ENCODE measurements at places on chromosomes 7 and 10.

GRCh38 chr7:84844771-84845170 lies 342.1 kb downstream of the SEMA3D start:
- no peak for ATAC-seq

DNA sequence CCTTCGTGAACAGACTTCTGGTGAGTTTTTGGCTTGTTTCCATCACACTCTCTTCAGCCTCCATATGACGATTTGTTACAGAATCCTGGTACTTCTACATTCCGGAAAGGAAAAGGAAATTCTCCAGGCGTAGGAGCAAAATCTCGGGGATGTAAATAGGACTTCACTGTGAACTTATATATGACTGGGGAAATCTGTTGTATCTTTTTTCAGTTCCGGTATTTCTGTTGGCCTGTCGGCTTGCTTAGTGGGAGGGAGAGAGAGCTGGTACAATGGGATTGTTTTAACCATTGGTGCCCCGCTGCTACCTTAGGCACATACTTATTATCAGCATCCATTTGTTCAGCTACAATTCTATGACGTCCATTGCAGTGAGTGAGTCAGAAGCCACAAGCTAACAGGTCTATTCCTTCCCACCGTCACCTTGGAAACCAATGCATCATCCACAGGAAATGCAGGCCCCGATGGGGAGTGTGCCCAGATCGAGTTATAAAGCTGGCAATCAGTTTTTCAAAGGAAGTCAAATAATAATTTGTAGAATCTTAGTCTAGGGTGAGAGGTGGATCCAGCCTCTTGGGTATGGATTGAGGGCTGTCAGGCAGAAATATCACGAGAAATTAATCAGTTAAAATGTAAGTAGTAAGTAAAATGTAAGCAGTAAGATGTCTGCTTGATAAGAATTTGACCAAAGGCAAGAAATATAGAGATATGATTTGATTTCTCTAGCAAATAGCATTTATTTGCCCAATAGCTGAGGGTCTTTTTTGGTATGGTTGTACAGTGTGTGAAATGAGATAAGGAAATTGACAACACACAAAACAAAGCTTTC lies 92.0 kb upstream of the MKLN1 start:
- peak; percentile 4 for ATAC-seq

- no peak for ATAC-seq
These were observed 647.1 kb downstream of the ZNF37A start for GRCh38 chr10:38741226-38741625.

- ATAC-seq: no peak
These were observed 19.6 kb downstream of the PLCE1 start for GRCh38 chr10:94013331-94013760.

- no peak for ATAC-seq
These were observed 61.8 kb downstream of the OAT start for GRCh38 chr10:124356701-124357560.

GRCh38 chr7:149422914-149423301 lies 38.0 kb downstream of the ZNF777 start:
- no peak for ATAC-seq

- ATAC-seq: no peak
These were observed 2.1 kb downstream of the GRM3 start for GRCh38 chr7:86645676-86646276.

GRCh38 chr10:95655571-95656290 lies 780 bp downstream of the ALDH18A1 start:
- ATAC-seq: peak; percentile 7

DNA sequence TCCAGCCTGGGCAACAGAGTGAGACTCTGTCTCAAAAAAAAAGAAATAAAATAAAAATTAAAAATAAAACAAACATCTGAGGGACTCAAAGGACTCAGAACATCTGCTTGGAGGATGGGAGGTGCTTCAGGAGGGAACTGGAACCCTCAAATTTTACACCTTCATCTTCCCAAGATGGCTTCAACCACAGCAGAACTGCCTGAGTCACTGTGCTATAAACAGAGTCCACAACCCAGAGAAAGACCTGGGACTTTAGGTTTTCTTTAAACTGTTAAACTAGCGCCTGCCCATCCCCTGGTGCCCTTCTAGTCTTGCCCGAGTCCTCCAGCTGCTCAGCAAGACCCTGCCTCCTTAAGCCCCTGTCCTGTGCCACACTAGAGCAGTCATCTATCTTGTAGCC lies 40.8 kb downstream of the RGS10 start:
- no peak for ATAC-seq

- no peak for ATAC-seq
These were observed 123.8 kb downstream of the ADARB2 start for GRCh38 chr10:1613511-1613910.
